ENCODE measurements at places on chromosomes 6 and 20.
A peak's percentile ranks its signal among the peaks of the same experiment; 100 is the strongest.

DNA sequence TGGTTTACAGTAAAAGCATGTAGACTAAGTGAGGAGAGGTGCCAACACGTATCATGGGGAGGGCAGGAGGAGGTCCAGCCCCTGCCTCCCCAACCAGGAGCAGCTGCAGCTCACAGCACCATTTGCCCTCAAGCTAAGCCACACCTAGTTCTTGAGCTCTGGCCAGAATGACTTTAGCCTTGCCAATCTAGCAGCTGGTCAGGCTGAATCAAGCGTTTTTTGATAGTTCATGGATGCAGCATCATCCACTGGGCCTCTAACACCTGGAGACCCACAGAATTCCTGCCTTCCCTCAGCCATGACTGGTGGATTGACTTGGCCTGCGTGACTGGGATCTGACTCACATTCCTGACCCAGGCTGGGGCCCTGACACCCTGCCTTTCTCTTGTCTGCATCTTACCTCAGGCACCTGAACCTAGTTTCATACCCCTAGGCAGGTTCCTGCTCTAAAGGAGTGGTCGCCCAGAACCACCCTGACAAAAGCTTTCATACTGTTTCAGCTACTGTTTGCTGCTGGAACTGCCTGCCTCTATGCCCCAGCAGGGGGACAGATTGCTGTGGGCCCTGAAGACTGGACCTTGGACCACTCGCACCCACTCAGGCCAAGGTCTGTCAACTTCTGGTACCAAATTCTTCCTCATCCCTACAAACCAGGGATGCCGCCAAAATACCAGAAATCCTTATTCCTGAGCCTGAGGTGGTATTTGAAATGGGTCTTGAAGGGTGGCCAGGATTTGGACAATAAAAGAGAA is 122.3 kb downstream of the QRSL1 start:
- no peak overlapping the region for H3K27ac ChIP-seq
- H3K4me1 ChIP-seq = peaks cover 12% of the 10 kb centered on the region
- no peak overlapping the region for H3K4me3 ChIP-seq
- no peak for DNase-seq

DNA sequence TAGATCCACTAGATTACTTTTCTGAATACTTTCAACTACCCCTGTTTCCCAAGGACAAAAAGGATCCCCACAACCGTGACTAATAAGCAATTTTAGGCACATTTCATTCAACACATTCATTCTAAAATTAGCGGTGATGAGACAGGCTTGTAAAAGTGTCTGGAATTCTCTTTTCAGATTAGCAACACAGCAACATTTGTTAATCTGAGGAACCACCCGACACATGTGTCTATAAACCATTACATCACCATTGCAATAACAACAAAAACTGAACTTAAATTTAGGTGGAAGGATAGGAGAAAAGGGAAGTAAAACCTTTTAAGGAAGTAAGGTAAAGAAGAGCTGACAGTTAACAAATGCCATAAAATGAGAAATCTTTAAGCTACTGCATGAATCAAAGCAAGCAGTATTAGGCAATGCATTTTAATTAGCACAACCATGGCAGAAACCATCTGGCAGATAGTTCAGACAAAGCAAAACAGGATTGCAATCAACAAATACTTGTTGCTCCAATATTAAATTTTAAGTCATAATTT is 49.1 kb downstream of the MAP3K7 start:
- DNase-seq = no peak
- peak overlapping the region; percentile 6 for H3K4me3 ChIP-seq
- H3K4me1 ChIP-seq = peaks cover 7% of the 10 kb centered on the region
- no peaks in the 10 kb centered on the region for H3K27me3 ChIP-seq

- no peak for DNase-seq
- no peaks in the 10 kb centered on the region for H3K36me3 ChIP-seq
- no peak overlapping the region for H3K27ac ChIP-seq
- peaks cover 2% of the 10 kb centered on the region for H3K27me3 ChIP-seq
- H3K4me1 ChIP-seq = no peaks in the 10 kb centered on the region
- no peak overlapping the region for H3K4me3 ChIP-seq
These were observed 168.0 kb upstream of the ID4 start for GRCh38 chr6:19669206-19669605.

DNA sequence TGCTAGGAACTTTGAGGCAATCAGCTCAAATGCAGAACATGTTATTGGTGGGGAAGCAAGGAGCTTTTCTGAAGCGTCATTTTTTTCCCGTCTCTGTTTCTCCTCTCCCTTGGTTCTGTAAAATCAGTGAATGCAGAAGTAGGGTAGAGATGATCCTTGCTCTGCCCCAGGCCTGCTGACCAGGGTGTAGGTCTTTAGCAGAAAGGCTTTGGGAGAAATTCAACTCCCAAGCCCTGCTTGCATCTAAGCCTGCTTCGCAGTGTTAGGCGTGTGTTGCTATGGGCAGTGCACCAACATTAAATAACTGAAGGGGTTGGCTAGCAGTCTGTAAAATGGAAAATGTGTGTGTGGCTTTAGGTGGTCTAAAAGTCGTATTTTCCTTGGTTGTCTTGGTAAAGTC is 45.9 kb downstream of the SASH1 start:
- no peaks in the 10 kb centered on the region for H3K4me1 ChIP-seq
- H3K27ac ChIP-seq = no peak overlapping the region
- DNase-seq = no peak
- H3K36me3 ChIP-seq = peaks cover 1% of the 10 kb centered on the region
- peaks cover 4% of the 10 kb centered on the region for H3K27me3 ChIP-seq
- no peak overlapping the region for H3K4me3 ChIP-seq

DNA sequence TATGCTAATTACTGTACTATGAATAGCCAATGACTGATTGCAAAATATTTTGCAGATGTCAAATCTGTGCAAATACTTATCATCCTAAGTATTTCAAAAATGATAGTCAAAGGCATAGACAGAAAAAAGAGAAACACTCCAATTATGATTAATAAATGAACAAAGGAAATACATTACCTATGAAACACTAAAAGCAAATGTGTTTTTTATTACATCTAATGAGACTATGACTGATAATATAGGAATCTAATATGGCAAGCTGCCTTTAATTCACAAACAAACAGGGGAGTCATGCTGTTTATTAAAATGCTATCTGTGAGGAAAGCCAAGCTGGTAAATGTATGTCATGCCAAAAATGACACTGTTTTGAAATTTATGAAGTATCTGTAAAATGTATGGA is 713.2 kb upstream of the NRSN1 start:
- H3K36me3 ChIP-seq = no peaks in the 10 kb centered on the region
- no peak for DNase-seq
- no peaks in the 10 kb centered on the region for H3K27me3 ChIP-seq
- no peak overlapping the region for H3K4me3 ChIP-seq
- no peaks in the 10 kb centered on the region for H3K4me1 ChIP-seq

GRCh38 chr6:163165922-163166321 is 248.6 kb upstream of the QKI start:
- H3K4me3 ChIP-seq = no peak overlapping the region
- no peak for DNase-seq
- peaks cover 3% of the 10 kb centered on the region for H3K4me1 ChIP-seq
- no peaks in the 10 kb centered on the region for H3K36me3 ChIP-seq
- no peak overlapping the region for H3K27ac ChIP-seq
- H3K27me3 ChIP-seq = peaks cover 3% of the 10 kb centered on the region

DNA sequence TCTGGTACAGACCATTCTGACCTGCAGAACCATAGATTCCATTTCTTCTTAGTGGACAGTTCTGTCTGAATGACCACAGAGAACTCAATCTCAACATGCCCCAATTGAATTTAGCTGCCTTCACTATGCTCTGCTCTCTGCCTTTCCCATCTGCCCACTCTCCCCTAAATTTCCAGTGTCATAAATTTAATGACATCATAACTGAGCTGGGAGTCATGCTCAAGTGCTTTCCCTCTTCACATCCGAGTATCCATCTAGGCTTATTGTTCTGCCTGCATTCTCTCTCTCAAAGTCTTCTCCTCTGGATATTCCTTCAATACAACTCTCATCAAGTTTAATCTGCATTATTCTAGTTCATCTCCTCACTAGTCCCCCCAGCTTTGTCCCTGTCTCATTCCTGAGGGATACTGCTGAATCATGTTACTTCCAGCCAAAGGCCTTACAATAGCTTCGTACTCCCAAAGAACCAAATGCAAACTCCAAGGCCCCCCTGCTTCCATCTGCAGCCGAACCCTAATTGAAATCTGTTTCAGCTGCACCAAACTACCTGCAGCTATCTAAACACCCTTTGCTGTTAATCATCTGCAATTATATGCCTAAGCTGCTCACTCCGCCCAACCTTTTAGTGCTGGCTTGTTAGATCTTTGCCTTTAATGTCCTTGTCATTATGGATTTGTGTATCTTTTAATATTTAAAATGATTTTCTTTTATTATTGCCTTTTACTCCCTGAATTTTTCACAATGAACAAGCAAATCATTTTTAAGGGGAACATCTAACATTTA is 46.1 kb downstream of the SLC35B3 start:
- no peak overlapping the region for H3K27ac ChIP-seq
- DNase-seq = no peak
- no peaks in the 10 kb centered on the region for H3K27me3 ChIP-seq
- H3K36me3 ChIP-seq = no peaks in the 10 kb centered on the region
- no peaks in the 10 kb centered on the region for H3K4me1 ChIP-seq
- no peak overlapping the region for H3K4me3 ChIP-seq

DNA sequence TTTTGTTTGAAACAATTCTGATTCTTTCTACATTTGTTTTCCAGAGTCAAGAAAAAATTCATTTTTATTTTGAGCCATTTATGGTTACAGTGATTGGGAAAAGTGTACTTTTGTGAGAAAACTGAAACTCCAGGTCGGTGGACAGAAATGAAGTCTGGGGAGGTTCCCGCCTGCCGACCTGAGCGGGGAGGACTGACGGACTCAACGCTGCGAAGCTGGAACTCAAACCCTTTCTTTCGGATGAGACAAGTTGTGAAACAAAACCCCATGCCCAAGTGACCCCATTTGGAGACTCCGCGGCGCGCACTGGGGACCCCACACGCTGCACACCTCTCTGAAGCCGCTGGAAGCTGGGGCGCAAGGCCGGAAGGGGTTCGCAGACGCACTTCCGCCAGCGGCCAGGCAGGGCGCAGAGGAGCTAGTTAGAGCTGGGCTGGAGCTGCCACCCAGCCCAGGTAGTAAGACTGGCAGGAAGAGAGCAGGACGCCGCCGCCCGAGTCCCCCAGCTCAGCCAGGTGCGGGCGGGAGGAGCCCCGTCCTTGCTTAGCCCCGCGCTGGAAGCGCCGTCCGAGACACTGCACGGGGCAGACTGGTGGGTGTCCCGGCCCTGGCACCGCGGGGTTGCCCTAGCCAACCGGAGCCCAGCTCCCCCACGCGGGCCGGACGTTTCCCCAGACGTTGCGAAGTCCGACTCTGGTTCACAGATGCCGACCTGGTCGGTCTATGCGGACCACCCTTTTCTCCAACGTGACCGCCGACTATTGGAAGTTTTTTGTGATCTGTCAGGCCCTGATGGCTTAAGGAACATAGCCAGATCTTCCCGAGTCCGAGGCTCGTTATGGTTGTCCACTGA is 19.8 kb upstream of the ZSCAN16 start:
- peaks cover 3% of the 10 kb centered on the region for H3K36me3 ChIP-seq
- H3K4me3 ChIP-seq = peak overlapping the region; percentile 96
- H3K27me3 ChIP-seq = peaks cover 2% of the 10 kb centered on the region
- DNase-seq = peak; percentile 79
- H3K4me1 ChIP-seq = peaks cover 4% of the 10 kb centered on the region

- no peaks in the 10 kb centered on the region for H3K36me3 ChIP-seq
- no peak overlapping the region for H3K27ac ChIP-seq
- H3K4me1 ChIP-seq = no peaks in the 10 kb centered on the region
- DNase-seq = no peak
- peaks cover 10% of the 10 kb centered on the region for H3K27me3 ChIP-seq
These were observed 157.5 kb downstream of the BMP7 start for GRCh38 chr20:57108742-57109570.

- no peak overlapping the region for H3K27ac ChIP-seq
- DNase-seq = no peak
- H3K27me3 ChIP-seq = no peaks in the 10 kb centered on the region
These were observed 6.3 kb downstream of the IPCEF1 start for GRCh38 chr6:154350293-154350692.

GRCh38 chr6:53240761-53241160 is 92.1 kb upstream of the GCM1 start:
- peak overlapping the region; percentile 41 for H3K4me3 ChIP-seq
- H3K4me1 ChIP-seq = peaks cover 57% of the 10 kb centered on the region
- DNase-seq = peak; percentile 42
- H3K27me3 ChIP-seq = no peaks in the 10 kb centered on the region
- H3K36me3 ChIP-seq = peaks cover 15% of the 10 kb centered on the region

- peaks cover 13% of the 10 kb centered on the region for H3K36me3 ChIP-seq
- H3K4me1 ChIP-seq = no peaks in the 10 kb centered on the region
- H3K27me3 ChIP-seq = no peaks in the 10 kb centered on the region
- no peak for DNase-seq
These were observed 331.3 kb downstream of the ZFAND3 start for GRCh38 chr6:38150681-38151296.

GRCh38 chr6:148947621-148948444 is 201.0 kb downstream of the UST start:
- H3K4me3 ChIP-seq = no peak overlapping the region
- no peaks in the 10 kb centered on the region for H3K27me3 ChIP-seq
- peak; percentile 82 for DNase-seq
- H3K27ac ChIP-seq = peak overlapping the region; percentile 17
- H3K36me3 ChIP-seq = peaks cover 5% of the 10 kb centered on the region

DNA sequence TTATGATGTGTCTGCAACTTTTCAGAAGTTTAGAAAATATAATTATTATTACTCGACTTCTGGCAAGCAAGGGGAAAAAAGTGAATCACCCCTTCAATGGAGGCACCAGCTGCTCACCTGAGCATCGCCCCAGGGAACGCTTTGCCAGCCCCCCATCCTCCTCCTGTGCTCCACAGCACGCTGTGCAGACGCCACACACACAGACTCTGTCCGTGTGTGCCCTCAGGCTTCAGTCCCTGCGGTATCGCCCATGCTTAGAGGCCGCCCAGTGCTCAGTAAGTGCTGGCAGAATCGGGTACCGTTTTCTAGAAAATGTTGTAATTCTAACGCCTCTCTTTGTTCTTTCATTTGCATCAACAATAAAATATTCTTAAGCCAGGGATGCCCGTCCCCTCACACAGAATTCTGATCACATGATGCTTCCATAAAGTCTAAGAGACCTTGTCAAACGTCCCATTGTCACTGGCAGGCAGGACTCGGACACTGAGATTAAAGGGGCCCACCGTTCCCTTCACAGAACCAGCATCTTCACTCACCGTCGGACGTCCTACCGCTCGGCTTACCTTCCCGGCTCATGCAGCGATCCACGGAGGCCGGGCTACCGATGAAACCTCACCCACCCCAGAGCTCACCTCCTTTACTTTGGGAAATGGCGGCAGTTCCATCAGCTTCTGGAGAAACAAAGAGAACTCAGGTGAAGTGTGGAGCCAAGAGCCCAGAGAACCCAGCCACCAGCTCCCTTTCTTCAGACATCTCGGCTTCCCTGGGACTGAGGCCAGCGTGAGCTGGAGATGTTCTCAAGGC is 105.5 kb downstream of the DLL1 start:
- H3K4me1 ChIP-seq = peaks cover 4% of the 10 kb centered on the region
- peaks cover 4% of the 10 kb centered on the region for H3K27me3 ChIP-seq
- H3K36me3 ChIP-seq = no peaks in the 10 kb centered on the region
- H3K27ac ChIP-seq = no peak overlapping the region

GRCh38 chr6:125296471-125296870 is 5.3 kb downstream of the HDDC2 start:
- no peak overlapping the region for H3K4me3 ChIP-seq
- H3K27ac ChIP-seq = no peak overlapping the region
- H3K36me3 ChIP-seq = peaks cover 36% of the 10 kb centered on the region
- no peaks in the 10 kb centered on the region for H3K27me3 ChIP-seq
- no peak for DNase-seq
- H3K4me1 ChIP-seq = peaks cover 33% of the 10 kb centered on the region

GRCh38 chr6:154236646-154237301 is 119.8 kb downstream of the IPCEF1 start:
- H3K4me1 ChIP-seq = peaks cover 9% of the 10 kb centered on the region
- no peaks in the 10 kb centered on the region for H3K27me3 ChIP-seq
- DNase-seq = no peak
- no peak overlapping the region for H3K4me3 ChIP-seq
- no peaks in the 10 kb centered on the region for H3K36me3 ChIP-seq
- H3K27ac ChIP-seq = no peak overlapping the region
